ENCODE measurements at places on chromosomes 3 and 15.

DNA sequence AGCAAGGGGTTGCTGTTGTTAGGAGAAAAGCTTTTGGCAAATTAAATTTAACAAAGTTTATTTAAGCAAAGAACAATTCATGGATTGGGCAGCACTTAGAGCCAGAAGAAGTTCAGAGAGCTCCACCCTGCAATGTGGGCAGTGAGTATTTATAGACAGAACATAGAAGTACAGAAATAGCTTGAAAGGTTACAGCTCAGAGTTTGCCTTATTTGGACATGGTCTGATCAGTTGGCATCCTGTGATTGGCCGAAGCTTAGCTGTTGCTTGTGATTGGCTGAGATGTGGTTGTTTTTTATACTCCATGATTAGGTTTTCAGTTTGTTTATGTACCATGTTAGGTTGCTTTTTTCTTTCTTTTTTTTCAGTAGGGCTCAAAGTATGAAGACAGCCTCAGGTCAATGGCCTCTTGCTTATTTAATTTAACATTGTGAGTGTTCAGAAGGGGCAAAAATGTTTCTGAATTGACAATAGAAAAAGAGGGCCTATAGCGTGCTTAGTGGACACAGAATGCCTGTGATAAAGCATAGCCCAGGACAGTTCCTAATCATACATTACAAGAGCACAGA is 293.8 kb downstream of the IGSF11 start:
- no peak for DNase-seq

DNA sequence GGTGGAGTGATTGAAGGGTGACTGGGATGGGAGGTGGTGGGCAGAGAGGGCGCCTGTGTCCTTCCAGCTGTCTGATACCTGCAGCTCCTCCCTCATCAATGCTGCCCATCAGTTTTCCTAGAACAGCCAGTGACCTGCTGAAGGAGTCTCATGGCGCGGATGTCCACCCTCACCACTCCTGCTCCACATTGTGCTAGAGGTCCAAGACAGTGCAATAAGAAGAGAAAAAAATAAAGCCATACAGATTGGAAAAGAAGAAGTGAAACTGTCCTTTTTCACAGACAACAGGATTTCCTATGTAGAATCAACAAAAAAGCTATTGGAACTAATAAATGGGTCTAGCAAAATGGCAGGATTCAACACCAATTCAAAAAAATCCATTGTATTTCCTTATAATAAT is 7.4 kb downstream of the ZDHHC19 start:
- no peak for DNase-seq

GRCh38 chr3:133330065-133330464 is 69.8 kb upstream of the BFSP2 start:
- no peak for DNase-seq

DNA sequence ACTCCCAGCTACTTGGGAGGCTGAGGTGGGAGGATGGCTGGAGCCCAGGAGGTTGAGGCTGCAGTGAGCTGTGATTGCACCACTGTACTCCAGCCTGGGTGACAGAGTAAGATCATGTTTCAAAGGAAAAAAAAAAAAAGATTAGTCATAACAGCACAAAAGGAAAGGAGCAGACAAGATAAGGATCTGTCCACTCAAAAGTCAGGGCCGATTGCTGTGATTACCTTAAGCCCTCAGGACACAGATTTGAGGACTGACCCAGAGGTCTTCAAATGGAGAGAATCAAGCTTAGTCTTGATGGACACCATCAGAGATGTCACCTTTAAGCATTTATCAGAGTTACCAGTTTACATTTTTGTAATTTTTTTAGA is 23.9 kb upstream of the HEG1 start:
- DNase-seq, result no peak

- no peak for DNase-seq
Observed at GRCh38 chr3:86653661-86654205, 337.2 kb downstream of the VGLL3 start.

DNA sequence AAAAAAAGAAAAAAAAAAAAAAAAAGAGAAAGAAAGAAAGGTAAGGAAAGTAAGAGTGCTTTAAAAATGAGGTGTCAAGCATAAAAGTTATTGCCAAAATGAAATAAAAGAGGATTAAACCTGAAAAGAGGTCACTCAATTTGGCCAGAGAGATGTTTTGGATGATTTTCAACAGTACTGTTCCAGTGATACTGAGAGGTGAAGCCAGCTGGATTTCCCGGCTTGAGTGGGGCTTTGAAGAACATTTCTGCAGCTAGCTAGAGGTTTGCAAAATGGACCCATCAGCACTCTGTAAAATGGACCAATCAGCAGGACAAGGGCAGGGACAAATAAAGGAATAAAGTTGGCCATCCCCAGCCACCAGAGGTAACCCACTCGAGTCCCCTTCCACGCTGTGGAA is 128.5 kb downstream of the LSAMP start:
- DNase-seq, result no peak

DNA sequence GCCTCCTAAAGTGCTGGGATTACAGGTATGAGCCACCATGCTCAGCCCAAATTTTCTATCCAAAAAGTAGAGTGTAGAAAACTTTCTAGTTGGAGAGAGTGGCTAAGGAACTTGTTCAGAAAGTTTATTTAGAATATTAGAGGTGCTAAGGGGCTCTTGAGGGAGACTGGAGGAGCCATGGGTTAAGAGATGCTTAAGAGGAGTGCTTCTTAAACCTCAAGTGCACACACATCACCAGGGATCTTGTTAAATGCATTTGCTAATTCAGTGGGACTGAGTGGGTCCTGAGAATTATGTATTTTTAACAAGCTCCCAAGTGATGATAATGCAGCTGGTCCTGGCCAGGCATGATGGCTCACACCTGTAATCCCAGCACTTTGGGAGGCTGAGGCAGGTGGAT is 29.7 kb upstream of the SLMAP start:
- no peak for DNase-seq

- DNase-seq, result no peak
Observed at GRCh38 chr3:171939578-171939977, 96.4 kb downstream of the TMEM212 start.

GRCh38 chr15:29638011-29638410 is 184.3 kb downstream of the TJP1 start:
- DNase-seq, result no peak

DNA sequence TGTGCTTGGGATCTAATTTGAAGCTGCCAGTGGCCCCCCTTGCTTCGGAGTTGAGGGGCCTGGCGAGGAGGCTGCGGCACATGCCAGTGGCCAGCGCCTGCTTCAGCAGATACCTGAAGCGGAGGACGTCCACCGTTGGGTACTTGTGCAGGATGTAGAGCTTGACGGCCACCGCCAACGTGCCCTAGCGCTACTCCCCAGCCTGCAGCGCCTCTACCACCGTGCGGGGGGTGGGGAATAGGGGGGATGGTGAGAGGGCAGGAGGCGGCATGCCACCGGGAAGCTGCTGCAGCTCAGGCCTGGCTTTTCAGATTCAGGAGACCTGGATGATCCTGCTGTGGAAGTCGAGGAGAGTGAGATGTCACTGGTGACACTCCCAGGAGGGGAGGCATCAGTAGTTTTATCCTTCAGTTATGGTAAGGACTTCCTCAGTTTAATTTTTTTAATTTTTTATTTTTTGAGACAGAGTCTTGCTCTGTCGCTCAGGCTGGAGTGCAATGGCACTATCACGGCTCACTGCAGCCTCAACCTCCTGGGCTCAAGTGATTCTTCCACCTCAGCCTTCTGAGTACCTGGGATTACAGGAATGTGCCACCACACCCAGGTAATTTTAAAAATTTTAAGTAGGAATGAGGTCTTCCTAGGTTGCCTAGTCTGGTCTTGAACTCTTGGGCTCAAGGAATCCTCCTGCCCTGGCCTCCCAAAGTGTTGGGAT is 150.6 kb upstream of the FRMD4B start:
- no peak for DNase-seq

- no peak for DNase-seq
Observed at GRCh38 chr3:153215497-153215896, 53.5 kb downstream of the RAP2B start.

DNA sequence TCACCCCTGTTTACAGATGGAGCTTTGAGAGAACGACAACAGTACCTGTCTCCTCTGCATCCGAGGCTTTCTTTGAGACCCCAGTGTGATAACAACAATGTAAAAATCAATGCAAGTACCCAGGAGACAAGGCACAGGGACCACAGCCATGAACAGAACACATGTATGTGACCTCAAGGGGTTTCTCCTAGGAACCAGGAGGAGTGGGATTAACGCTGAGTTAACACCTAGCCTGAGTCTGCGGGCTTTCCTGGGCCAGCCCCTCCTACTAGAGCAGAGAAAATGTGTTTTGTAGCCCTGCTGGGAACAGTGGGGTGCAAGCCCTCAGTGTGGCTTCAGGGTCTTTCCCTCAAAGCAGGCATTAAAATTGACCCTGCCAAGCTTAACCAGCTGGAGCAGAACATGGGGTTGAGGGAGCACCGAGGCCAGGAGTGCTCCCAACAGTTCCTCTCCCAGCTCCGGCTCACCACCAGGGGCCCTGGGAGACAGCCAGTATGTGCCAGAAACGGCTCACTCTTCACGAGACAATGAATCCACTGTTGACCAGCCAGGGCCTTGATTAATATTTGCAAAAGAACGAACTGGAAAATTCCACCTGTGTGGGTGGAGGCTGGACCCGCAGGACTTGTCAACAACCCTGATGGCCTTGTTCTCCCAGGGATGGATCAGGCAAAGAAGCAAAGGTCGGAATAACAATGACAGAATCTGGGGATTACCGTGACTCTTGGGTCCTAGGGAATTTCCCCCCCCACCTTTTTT is 3.6 kb downstream of the CHDH start:
- DNase-seq, result no peak

DNA sequence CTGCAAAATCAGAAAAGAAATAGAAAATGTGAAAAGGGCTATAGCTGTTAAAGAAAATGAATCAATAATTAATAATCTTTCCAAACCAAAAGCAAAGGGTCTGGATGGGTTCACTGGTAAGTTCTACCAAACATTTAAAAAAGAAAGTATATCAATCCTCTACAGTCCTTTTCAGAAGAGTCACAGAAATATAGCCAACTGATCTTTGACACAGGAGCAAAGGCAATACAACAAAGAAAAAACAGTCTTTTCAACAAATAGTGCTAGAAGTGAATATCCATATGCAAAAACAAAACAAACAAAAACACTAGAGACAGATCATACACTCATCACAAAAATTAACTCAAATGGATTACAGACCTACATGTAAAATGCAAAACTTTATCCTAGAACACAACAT is 32.6 kb downstream of the RFX7 start:
- no peak for DNase-seq

- no peak for DNase-seq
Observed at GRCh38 chr3:23968463-23969184, 23.5 kb downstream of the NR1D2 start.

DNA sequence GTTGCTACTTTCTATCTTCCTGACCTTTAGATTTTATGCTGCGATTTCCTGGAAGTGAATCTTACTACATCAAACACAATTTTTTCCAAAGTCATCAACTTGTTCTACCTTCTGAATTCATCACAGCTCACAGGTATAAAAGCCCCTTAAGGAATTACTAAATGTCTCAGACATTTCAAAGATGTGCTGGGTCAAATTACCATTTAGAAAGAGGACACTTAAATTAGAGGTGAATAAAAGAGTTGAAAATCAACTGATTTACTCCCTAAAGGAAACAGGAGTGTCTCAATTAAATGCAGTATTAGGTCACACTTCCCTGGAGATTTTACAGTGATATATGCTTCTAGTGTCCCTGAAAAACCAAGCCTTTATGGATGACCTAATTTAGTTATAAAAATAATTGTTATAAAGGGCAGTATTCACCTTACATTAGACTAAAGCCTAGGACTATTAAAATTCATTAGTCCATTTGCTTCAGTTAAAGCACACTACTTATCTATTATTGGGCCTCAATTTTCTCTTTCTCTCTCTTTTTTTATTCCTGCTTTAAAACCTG is 128.8 kb downstream of the GMNC start:
- no peak for DNase-seq

DNA sequence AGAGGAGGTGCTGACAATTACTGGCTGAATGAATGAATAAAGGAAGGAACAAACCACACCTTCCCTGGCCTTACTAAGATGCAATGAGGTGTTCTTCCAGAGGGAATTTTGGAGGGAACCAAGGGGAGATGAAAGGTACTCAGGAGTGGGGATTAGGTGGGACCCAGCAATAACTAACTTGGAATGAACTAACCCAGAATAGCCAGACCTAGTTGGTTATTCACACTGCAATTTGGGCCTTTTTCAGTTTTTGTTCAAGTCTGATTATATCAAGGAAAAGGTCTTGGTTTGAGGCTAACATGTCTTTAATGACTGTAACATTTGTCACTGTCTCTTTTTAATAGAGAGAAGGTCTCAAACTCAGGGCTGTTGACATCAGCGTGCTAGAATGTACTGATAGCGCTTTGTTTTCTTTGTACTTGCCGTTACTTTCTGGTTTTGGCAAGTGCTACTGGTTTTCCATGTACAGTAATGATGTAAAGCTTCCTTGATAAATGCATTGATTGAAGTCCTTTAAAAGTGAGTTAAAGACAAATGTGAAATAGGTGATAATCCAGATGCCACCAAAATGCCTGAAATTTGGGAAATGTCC is 3.2 kb upstream of the PLXND1 start:
- no peak for DNase-seq

DNA sequence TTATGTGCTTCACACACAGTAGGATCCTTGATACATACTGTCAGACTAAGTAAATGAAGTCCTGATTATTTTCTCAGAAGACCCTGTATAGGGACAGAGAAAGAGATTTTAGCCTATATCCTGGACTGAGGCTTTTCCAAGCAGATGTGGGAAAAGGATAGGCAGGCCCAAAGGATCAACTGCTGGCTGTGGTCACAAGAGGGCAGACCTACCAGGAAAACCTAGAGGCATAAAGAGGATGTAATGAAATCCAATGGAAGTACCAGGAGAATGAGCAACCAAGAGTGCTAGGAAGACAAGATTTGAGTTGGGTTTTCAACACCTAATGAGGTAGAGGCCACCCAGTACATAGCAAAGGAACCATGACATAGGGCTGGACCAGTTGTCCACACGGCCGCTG is 23.1 kb downstream of the DCLK3 start:
- no peak for DNase-seq

DNA sequence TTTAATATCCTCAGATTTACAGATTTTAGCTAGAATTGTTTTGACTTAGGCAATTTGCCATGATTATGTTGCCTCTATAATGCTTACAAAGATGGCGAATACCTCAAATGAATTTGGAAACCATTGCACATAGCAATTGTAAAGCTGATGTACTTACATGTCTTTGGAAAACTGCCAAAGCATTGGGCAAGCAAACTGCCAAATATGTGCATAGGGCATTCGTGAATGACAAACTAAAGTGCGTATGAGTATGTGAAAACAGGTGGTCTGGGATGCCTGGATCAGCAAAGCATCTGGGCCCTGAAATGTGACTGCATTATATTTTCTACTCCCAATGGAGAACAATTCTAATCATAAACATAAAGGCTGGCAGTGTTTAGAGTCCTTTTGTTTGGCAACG is 445.3 kb upstream of the ROBO1 start:
- no peak for DNase-seq

DNA sequence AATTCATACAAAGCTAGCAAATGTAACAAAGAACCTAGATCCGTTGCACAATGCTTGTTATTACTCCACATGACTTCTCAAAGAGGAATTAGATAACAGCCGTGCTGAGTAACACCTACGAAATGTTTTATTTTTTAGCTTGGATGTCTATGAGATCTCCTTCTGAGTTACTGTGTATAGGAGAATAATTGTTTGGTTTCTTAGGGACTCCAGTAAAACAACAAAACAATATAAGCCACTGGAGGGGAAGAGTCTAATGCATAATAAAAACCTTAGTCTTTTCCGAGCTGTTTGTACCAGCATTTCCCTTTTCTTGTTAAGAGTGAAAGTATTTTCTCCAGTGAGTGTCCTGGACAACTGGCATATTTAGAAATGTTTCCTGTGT is 15.6 kb downstream of the SNAP23 start:
- DNase-seq, result no peak

- no peak for DNase-seq
Observed at GRCh38 chr15:72133211-72133610, 15.0 kb downstream of the SENP8 start.
